ENCODE measurements at places on chromosomes 5 and 9.

DNA sequence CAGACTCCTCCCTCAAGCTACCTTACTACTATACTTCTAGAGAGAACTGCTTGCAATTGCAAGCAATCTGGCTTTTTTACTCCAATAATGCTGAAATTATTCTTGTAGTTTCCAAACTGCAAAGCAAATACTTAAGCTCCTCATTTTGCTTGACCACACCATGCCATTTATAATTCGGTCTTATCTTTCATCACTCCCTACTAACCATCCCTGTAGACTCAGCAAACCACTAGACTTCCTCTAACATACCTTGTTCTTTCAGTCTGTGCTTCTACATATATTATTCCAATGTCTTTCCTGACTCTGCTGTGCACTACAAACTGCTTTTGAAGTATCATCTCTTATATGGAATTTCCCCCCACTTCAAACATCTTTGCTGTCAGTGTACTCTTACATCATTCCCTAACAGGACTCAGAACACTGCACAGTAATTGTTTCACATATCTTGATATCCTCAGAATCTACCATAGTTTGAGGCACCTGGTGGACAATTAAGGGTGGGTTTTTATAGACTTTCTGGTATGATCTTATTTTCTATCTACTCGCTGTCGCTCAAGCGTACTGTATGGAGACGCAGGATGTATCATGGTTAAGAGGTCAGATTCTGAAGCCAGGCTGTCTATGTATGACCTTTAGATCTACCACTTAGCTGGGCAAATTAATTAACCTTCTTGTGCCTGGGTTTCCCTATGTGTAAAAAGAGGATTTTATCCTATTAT lies 2.8 kb downstream of the IL6ST start:
- no peak for DNase-seq

DNA sequence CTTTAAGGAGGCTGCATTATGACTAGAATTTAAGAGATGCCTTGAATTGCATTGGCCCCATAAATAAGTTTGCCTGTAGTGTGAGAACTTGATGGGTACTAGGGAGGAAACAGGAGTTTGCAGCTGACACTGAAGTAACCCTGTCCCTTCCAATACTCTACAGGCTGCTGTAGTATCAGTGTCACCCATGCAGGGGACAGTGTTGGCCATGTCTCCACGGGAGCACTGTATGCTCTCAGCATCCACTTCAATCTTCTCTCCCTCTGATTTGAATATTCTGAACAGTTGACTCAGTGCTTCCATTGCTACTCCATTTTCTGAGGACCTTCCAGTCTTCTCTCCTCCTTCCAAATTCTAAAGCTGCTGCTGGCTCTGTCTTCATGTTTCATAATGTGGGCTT lies 11.4 kb upstream of the IFNA14 start:
- DNase-seq = no peak

DNA sequence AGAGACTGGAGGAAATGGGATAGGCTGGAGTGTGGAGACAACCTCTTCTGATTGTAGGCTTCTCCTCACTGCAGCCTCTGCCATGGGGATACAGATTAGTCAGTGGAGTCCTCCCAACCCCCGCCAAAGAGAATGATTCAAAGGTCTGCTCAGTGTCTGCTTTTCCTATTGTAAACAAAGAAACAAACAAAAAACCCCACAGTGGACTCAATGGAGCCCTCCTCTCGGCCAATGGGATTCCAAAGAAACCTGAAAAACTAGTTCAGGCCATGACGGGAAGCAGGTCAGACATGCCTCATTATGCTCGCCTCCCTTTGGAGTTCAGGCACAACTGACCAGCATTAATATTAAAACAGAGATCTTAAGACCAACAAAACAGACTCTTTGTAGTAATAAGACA lies 85.8 kb downstream of the SEC61B start:
- no peak for DNase-seq

- no peak for DNase-seq
These were observed 6.6 kb downstream of the PCDH12 start for GRCh38 chr5:141951332-141951781.

GRCh38 chr9:121675969-121676822 lies 24.8 kb downstream of the DAB2IP start:
- no peak for DNase-seq

DNA sequence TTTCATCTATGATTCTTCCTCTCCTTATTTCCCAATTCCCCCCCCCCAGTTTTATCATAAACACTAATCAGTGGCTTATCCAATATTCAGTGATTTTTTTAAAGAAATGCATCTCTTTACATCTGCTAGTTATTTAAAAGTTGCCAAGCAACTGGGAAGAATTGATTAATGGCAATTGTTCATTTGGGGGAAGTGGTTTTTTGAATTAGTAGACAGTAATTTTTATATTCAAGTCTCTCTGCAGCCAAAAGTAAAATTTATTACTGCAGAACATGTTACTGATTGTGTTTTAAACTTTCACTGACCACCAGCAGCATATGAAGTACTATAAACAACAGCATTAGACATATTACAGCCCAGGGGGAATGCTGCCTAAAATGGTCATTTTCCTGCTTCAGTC lies 308.8 kb upstream of the NREP start:
- no peak for DNase-seq

GRCh38 chr9:136831720-136832104 lies 10.6 kb upstream of the AJM1 start:
- DNase-seq = no peak

DNA sequence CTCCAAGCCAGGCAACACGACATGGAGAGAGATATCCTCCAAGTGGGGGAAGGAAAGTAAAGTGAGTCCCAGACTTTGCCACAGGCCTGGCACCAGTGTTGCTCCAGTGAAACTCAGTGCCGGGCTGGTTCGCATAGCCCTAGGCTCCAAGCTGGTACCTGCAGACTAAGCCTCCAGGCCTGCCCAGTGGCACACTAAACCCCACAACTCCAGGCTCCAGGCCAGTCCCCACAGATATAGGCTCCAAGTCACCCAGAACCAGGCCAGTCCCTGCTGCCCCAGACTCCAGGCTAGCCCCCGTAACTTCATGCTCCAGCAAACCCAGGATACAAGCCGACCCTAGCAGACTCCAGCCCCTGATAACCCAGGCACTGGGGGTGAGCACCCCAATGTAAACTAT lies 23.0 kb upstream of the AP3B1 start:
- no peak for DNase-seq

GRCh38 chr9:8706531-8706930 lies 907.0 kb upstream of the DMAC1 start:
- DNase-seq = no peak

DNA sequence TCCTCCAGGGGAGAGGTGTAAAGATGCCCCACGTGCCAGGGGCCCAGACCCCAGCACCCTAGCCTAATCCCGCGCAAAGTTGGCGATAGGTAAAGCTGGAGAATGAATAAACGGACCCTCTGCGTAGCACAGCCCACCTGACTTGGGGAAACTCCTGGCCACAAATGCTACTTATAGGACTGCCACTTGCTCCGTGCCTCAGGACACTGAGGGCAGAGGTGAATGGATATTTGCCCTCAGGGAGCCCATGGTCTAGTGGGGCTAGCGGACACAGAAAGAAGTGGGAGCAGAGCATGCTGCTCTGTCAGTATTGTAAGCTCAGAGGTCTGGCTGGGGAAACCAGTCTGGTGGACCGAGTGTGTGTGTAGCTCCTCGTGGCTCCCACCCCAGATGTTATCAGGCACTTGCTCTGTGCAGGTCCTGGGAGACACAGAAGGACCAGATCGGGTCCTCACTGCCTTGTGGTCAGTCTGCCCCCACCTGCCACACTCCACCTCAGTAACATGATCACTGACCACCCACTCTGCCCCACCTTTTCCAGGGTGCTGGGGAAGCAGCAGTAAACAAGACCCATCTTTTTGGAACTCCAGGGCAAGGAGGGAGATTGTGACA lies 841 bp downstream of the GRK6 start:
- no peak for DNase-seq

DNA sequence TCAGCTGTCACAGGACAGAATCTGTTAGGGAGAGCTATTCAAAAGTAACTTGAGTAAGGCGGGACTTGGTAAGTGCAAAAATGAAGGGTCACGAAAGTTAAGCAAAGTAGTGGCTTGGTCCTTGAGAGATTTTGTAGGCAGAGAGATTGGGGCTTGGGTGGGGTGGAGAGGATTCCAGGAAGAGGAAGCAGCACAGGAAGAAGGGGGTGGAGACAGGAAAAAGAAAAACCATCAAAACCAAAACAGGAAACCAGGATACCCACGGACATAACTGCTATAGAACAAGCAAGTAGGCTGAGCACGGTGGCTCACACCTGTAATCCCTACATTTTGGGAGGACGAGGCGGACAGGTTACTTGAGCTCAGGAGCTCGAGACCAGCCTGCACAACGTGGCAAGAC lies 3.7 kb downstream of the ROPN1L start:
- DNase-seq = no peak

DNA sequence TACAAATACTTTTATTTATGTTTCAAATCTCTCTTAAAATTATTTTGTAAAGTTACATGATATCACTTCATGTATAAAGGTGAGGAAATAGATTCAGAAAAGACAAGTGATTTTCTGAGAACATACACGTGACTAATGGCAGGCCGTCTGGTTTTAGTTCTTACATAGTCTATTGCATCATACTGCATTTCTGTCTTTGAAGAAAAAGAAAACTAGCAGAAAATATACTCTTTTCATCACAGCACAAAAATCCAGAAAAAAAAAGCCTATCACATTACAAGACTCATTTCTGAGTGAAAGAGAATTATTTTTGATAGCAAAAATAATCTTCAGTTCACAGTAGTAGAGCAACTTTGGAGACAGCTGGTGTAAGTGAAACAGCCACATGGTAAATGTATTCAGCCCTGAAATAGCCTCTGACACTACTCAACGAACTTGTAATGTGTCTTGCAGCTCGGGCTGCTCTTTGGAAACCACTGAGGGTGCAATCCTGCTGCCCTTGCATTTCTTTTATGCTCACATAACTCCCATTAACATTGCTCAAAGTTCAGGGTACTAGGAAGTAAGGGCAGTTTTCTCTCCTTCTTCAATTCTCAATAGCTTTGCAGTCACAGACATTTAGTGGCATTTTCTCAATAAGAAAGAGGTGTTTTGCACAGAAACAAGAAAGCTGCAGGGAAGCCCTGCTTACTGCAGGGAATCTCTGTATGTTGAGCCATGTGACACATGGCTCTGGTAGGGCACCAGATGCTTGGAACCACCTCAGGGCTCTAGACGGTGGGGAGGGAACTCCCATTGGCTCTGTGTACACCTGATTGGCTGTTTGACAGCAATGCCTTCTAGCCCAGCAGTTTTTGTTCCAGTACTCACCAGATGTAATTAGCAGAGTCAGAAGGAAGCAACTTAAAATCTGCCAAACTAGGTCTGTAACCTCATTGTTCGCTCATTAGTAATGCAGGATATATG lies 845.3 kb upstream of the PTPRD start:
- no peak for DNase-seq

GRCh38 chr9:92180002-92180400 lies 64.8 kb upstream of the SPTLC1 start:
- DNase-seq = no peak

DNA sequence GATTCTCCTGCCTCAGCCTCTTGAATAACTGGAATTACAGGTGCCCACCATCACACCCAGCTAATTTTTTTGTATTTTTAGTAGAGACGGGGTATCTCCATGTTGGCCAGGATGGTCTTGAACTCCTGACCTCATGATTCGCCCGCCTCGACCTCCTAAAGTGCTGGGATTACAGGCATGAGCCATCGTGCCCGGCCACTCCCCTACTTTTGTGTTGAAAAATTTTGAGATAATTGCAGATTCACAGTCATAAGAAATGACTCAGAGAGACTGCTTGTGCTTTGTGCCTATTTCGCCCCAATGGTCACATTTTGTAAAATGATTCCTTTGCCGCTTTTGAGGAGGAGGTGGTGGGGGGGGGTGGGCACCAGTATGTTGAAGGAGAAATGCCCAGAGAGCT lies 48.1 kb upstream of the SH3PXD2B start:
- no peak for DNase-seq

DNA sequence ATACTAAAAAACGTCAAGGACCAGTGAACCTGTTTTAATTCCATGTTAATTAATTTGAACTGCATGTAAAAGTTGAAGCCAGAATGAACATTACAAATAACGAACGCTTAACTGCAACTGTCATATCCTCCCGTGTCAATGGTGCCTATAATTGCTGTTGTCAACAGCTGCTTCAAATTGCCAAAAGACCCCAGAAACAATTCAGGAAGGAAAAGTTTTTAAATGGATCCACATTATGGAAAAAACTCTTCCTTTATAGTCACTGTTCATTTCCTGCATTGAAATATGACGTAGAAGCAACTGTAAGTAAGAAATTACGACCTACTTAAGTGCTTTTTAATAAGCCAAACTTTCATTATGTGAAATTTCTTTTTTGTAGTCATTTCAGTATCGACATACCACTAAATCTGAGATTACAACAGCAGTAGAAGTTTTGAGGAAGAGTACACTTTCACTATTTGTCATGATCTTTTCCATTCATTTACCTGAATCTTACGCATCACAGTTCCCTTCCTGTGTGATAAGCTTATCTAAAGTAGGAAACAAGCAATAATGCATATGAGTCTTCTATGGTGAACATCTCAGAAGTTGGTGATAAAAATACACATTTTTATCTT lies 37.8 kb downstream of the MEF2C start:
- no peak for DNase-seq

Data from fibroblast of gingiva (primary cell).